ENCODE measurements at places on chromosomes 12 and 14.
A peak's percentile ranks its signal among the peaks of the same experiment; 100 is the strongest.

DNA sequence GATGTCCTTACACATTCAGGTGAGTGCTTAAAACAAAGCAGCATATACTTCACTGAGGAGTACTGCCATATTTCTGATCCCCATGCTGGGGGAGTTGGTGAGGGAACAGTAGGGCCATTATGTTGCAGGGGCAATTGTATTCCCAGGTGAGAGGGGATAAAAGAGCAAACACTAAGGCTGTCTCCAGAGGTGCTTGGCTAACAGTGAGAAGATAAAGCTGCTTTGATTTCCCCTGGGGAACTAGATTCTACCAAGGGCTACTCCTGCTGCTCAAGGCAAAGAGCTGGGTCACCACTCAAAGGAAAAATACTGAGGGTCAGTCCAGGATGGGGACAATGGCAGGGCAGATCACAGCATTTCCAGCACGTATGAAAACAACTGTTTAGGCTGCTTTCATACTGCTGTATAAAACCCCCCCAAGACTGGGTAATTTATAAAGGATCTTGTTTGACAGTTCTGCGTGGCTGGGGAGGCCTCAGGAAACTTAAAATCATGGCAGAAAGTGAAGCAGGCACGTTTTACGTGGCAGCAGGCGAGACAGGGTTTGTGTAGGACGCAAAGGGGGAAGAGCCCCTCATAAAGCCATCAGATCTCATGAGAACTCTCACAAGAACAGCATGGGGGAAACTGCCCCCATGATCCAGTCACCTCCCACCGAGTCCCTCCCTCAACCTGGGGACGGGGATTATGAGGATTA, 47.8 kb upstream of the OR5AU1 start:
- peaks cover 14% of the 10 kb centered on the region for H3K4me1 ChIP-seq
- no peak overlapping the region for H3K4me3 ChIP-seq
- peak overlapping the region; percentile 8 for H3K27ac ChIP-seq
- no peak for DNase-seq
- H3K27me3 ChIP-seq, result no peaks in the 10 kb centered on the region
- peaks cover 12% of the 10 kb centered on the region for H3K36me3 ChIP-seq

- peak overlapping the region; percentile 56 for H3K27ac ChIP-seq
- no peaks in the 10 kb centered on the region for H3K36me3 ChIP-seq
- H3K4me1 ChIP-seq, result peaks cover 15% of the 10 kb centered on the region
- H3K27me3 ChIP-seq, result no peaks in the 10 kb centered on the region
These were observed 5.9 kb upstream of the GDF11 start for GRCh38 chr12:55736780-55737580.

DNA sequence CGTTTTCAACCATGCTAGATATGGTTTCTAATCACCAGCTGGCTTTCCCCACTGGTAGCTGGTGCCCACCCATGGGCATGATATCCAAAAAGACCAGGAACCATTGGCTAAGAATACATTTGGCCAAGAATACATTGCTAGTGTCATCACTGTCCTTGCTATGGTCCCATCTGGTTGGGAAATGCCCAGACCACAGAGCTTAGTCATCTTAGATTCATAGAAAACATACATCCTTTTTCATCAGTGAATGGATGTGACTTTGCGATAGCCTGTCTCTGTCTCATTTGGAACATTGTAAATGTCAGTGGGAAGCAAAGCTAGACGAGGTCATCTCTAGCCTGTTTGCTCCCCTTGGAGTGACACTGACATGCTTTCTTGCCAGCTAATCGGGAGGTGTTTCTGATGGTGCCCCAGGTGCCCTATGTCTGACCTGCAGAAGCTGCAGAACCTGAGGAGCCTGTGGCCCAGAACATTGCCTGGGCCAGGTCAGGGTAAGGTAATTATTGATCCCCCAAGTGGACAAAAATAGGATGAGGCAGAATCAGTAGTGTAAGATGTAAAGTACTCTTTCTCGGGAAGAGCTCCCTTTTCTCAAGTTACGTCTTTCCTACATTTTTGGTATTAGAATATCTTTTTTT, 194.8 kb downstream of the SLC41A2 start:
- H3K36me3 ChIP-seq, result peaks cover 11% of the 10 kb centered on the region
- H3K27me3 ChIP-seq, result peaks cover 8% of the 10 kb centered on the region
- no peak overlapping the region for H3K4me3 ChIP-seq

- H3K27me3 ChIP-seq, result no peaks in the 10 kb centered on the region
- DNase-seq, result no peak
- peak overlapping the region; percentile 95 for H3K4me3 ChIP-seq
- peaks cover 19% of the 10 kb centered on the region for H3K4me1 ChIP-seq
- peak overlapping the region; percentile 92 for H3K27ac ChIP-seq
- no peaks in the 10 kb centered on the region for H3K36me3 ChIP-seq
These were observed 23.7 kb upstream of the SLC2A3 start for GRCh38 chr12:7959701-7960121.

DNA sequence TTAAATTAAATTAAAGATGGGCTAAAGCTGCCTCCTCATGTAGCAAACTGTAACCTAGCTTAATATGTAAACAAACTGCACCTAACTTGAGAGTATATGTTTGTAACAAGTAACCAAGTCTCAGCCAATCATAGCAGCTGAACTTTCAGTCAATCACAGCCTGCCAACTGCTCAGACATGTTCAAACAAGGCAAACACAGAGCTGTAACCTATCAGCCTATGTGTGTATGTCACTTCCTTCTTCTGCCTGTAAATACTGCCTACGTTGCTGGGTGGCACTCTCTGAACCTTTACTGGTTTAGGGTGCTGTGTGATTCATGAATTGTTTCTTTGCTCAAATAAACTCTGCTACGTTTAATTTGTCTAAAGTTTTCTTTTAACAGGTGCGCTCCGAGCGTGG, 2.9 kb downstream of the SERPINA6 start:
- no peak for DNase-seq
- H3K36me3 ChIP-seq, result no peaks in the 10 kb centered on the region
- no peak overlapping the region for H3K4me3 ChIP-seq
- H3K27me3 ChIP-seq, result no peaks in the 10 kb centered on the region

DNA sequence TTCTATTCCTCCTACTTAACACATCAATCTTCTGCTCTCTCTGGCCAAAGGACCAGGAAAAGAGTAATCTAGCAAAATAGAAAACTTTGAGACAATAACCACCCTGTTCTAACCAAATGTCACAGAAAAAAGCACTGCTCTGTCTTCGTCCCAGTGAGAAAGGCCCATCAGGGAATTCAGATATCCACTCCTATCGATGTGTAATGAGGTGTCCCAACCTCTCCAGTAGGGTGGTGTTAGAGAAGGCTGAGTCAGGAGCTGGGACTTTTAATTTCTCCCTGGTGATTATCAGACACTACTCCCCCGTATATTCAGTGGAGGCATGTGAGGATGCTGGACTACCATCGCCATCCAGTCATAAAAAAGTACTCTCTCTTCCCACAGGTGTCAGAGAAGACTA, 130.3 kb downstream of the TMTC3 start:
- no peak overlapping the region for H3K27ac ChIP-seq
- no peak for DNase-seq
- peaks cover 1% of the 10 kb centered on the region for H3K27me3 ChIP-seq
- H3K36me3 ChIP-seq, result no peaks in the 10 kb centered on the region
- no peaks in the 10 kb centered on the region for H3K4me1 ChIP-seq

DNA sequence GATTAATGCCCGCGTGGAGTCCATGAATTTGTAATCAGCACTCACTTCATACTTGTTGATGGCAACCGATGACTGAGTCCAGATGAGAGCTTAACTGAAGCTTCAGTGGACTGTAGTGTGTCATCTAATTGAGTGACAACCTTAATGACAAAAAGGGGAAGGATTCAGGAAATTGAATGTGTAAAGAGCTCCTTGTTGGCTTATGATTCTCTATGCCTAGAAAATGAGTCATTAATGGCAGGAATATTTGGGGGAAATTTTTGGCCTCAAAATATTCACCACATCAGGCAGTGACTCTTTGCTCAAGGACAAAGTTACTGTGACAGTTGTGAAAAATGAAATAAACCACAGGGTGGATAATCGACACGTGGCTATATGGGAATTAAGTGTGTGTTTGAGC, 55.3 kb upstream of the STON2 start:
- no peaks in the 10 kb centered on the region for H3K36me3 ChIP-seq
- no peak overlapping the region for H3K27ac ChIP-seq

DNA sequence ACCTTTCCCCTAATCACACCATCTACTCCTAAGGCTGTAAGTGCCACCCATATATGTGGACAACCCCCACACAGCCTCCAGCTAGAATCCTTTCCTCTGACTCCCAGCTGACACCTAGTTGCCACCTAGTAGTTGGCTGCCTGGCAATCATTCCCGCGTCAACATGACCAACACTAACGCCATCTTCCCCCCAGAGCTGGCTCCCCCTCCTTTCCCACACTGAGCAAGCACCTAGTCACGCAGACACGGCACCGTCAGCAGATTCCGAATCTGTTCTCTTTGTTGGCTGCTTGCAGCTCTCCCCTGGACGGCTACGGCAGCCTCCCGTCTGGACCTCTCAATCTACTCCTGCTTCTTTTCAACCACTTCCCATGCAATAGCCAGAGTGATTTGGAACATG, 27.7 kb downstream of the UBR7 start:
- H3K36me3 ChIP-seq, result no peaks in the 10 kb centered on the region
- H3K27me3 ChIP-seq, result peaks cover 5% of the 10 kb centered on the region
- no peak for DNase-seq
- H3K27ac ChIP-seq, result no peak overlapping the region
- no peak overlapping the region for H3K4me3 ChIP-seq

- no peak overlapping the region for H3K4me3 ChIP-seq
- H3K4me1 ChIP-seq, result peaks cover 16% of the 10 kb centered on the region
- DNase-seq, result no peak
- H3K36me3 ChIP-seq, result peaks cover 12% of the 10 kb centered on the region
- no peaks in the 10 kb centered on the region for H3K27me3 ChIP-seq
These were observed 434.6 kb upstream of the RGS6 start for GRCh38 chr14:71497645-71498086.

GRCh38 chr12:56118688-56119357, 757 bp downstream of the ZC3H10 start:
- H3K27me3 ChIP-seq, result no peaks in the 10 kb centered on the region
- peak; percentile 18 for DNase-seq
- H3K4me3 ChIP-seq, result peak overlapping the region; percentile 99
- H3K27ac ChIP-seq, result peak overlapping the region; percentile 99
- H3K4me1 ChIP-seq, result peaks cover 24% of the 10 kb centered on the region

DNA sequence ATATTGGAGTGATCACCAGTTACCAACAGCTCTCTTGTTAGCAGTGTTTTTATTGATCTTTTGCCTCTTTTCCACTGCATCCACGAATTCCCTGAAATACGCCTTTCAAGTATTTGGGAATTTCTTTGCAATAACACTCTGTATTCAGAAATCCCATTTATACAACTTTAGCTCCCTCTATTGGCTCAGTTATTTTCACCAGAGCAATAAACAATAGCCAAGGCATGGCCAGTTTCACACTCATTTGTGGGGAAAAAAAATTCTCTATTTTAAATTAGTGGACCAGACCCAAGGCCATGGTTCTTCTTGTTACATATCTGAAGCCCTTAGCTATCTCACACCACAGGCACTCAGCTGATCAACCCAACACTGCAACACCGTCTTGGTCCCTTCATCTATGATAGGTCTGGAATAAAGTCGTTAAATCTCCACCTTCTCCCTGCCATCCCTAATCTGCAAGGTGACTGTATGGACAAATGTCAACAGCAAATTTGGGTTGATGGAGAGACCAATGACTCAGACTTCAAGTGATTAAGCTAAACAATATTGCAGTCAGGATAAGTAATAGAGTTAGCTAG, 92.4 kb upstream of the TMEM260 start:
- H3K36me3 ChIP-seq, result no peaks in the 10 kb centered on the region
- peaks cover 4% of the 10 kb centered on the region for H3K27me3 ChIP-seq
- no peak overlapping the region for H3K4me3 ChIP-seq
- peaks cover 4% of the 10 kb centered on the region for H3K4me1 ChIP-seq

GRCh38 chr12:127660961-127661360, 606.0 kb upstream of the TMEM132C start:
- H3K4me3 ChIP-seq, result no peak overlapping the region
- no peak for DNase-seq
- no peaks in the 10 kb centered on the region for H3K4me1 ChIP-seq
- H3K27ac ChIP-seq, result no peak overlapping the region

- H3K27me3 ChIP-seq, result no peaks in the 10 kb centered on the region
- H3K36me3 ChIP-seq, result no peaks in the 10 kb centered on the region
- H3K4me1 ChIP-seq, result peaks cover 11% of the 10 kb centered on the region
- H3K4me3 ChIP-seq, result peak overlapping the region; percentile 10
- DNase-seq, result peak; percentile 20
These were observed 1.4 kb upstream of the PHC1 start for GRCh38 chr12:8912914-8913313.

- peaks cover 6% of the 10 kb centered on the region for H3K27me3 ChIP-seq
- no peaks in the 10 kb centered on the region for H3K4me1 ChIP-seq
- no peak overlapping the region for H3K27ac ChIP-seq
- no peak for DNase-seq
- no peaks in the 10 kb centered on the region for H3K36me3 ChIP-seq
These were observed 165.7 kb downstream of the TBX5 start for GRCh38 chr12:114240288-114240687.

GRCh38 chr14:104390221-104390931, 189.2 kb upstream of the C14orf180 start:
- peaks cover 44% of the 10 kb centered on the region for H3K4me1 ChIP-seq
- peaks cover 3% of the 10 kb centered on the region for H3K27me3 ChIP-seq
- H3K27ac ChIP-seq, result no peak overlapping the region
- H3K36me3 ChIP-seq, result no peaks in the 10 kb centered on the region
- no peak for DNase-seq

- H3K36me3 ChIP-seq, result no peaks in the 10 kb centered on the region
- no peak overlapping the region for H3K4me3 ChIP-seq
- no peak for DNase-seq
- H3K27ac ChIP-seq, result no peak overlapping the region
These were observed 144.9 kb upstream of the CRY1 start for GRCh38 chr12:107238296-107238695.

- DNase-seq, result peak; percentile 83
- peaks cover 11% of the 10 kb centered on the region for H3K27me3 ChIP-seq
- H3K4me1 ChIP-seq, result peaks cover 5% of the 10 kb centered on the region
- no peak overlapping the region for H3K27ac ChIP-seq
These were observed 9.4 kb downstream of the ASPG start for GRCh38 chr14:104094709-104095425.

DNA sequence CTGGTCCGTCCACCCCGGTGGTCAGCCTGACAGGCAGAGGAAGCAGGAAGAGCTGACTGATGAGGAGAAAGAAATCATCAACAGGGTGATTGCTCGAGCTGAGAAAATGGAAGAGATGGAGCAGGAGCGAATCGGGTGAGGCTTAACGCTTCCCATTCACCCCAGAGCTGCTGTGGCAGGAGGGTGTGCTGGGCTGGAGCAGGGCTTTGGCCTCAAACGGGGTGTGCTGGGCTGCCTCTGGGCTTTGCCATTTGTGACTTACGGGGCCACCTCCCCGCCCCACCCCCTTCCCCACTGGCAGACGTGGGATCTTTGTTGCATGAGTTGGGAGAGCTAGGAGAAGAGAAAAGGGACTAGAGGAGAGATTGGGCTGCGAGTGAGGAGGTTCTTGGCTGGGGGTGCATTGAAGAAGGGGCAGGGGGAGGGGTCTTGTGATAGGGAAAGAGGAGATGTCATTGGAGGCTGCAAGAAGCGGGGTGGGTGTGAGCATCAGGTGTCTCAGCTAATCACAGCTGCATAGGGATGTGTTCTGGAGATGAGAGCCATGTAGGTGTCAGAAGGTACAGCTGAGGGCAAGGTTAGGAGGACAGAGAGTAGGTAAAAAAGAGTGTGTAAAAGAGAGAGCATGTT, 56.3 kb downstream of the RPH3A start:
- no peak overlapping the region for H3K4me3 ChIP-seq
- no peaks in the 10 kb centered on the region for H3K36me3 ChIP-seq
- no peaks in the 10 kb centered on the region for H3K4me1 ChIP-seq
- no peak for DNase-seq

GRCh38 chr12:53866727-53867126, 71.9 kb upstream of the HOXC13 start:
- no peak for DNase-seq
- no peaks in the 10 kb centered on the region for H3K36me3 ChIP-seq
- no peak overlapping the region for H3K4me3 ChIP-seq
- peaks cover 7% of the 10 kb centered on the region for H3K27me3 ChIP-seq
- H3K27ac ChIP-seq, result no peak overlapping the region

Data from memory B cell (primary cell).